M059J (cell line): ENCODE measurements at places on chromosomes 12 and 14.

GRCh38 chr12:4454315-4454860 is 8.8 kb upstream of the FGF6 start:
- DNase-seq = peak; percentile 3

- DNase-seq = peak; percentile 98
These were observed 214.9 kb downstream of the ZFP36L1 start for GRCh38 chr14:68577802-68578541.

DNA sequence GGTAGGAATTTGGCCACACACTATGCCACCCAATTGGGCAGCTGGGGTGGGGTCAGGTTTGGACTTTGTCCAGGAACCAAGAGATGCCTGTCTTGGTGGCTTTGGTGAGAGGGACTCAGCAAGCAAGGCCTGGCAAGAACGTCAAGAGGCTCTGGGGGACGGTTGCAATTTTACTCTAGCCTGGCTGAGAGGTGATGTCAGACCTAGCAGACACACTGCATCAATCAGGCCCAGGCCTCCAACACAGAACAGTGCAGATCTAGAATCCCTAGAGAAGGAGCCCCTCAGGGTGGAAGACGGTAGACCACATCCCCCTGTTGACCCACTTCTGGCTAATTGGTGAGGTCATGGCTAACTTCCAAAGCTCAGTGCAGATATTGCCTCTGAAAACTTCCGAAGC is 1.6 kb upstream of the UNC119B start:
- no peak for DNase-seq

- DNase-seq = no peak
These were observed 35.9 kb downstream of the SLC15A4 start for GRCh38 chr12:128787827-128788226.

DNA sequence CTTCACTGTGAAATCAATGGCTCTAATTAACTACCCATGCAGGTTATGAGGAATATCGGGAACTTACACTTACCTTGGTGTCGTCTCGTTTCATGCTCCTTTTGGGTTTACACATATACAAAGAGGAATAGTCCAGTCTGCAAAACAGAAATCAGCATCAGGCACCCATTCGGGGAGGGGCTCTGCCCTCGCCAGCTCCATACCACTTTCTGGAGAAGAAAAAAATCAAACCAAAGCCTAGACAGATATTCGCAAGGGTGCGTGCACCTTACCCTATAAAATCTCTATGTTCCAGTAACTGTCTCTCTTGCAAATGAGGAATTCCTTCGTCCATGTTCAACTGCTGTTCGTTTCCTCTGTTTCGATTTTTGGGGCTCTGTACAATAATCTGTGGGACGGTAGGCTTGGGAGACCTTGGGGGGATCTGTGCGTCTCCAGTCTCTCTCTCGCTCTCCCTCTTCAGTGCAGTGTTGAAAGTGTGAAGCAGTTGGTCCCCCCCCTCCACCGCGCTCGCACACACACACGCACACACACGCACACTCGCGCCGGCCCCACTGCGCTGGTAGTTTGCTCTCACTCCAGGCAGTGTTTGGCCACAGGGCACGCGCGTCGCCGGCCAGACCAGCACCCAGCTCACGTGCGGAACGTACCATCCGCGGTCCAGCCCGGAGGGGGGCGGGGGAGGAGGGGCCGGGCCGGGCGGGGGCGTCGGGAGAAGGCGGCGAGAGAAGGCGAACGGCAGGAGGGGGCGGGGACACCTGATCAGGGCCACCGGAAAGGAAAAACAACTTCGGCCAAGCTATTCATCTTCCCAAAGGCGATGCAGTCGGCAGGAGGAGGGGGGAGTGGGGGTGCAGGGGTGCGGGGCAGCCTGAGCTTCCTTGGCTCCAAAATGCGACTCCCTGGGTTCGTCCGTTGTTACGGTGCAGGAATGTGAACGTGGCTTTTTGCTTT is at the start of gene BHLHE41:
Gene BHLHE41 (minus strand): TSS at position 592 of the 954 bp plus-strand sequence. CDS start 258 bp downstream, at position 334.
- DNase-seq = peak; percentile 77

- no peak for DNase-seq
These were observed 928 bp downstream of the TBX3 start for GRCh38 chr12:114682785-114683708.

- no peak for DNase-seq
These were observed 420.7 kb downstream of the NPAS3 start for GRCh38 chr14:33359288-33359881.

- DNase-seq = peak; percentile 50
These were observed 197.0 kb downstream of the ETNK1 start for GRCh38 chr12:22821985-22822384.

DNA sequence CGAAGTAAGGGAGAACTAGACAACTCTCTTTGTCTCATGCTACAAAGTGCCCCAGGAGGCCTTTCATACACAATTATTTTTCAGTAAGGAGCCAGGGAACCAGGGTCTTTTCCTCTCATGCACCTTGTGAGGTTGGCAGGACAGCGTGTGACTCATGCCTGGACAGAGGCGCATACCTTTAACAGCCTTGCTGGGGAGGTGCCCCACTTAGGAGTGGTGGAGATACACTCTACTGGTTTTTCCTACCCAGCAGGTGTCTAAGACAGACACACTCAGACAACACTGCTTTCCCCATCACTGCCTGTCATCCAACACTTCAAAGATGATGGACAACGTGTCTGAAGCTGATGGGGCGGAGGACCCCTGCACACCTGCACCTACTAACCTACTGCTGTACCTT is 49.1 kb downstream of the B4GALNT3 start:
- DNase-seq = no peak

DNA sequence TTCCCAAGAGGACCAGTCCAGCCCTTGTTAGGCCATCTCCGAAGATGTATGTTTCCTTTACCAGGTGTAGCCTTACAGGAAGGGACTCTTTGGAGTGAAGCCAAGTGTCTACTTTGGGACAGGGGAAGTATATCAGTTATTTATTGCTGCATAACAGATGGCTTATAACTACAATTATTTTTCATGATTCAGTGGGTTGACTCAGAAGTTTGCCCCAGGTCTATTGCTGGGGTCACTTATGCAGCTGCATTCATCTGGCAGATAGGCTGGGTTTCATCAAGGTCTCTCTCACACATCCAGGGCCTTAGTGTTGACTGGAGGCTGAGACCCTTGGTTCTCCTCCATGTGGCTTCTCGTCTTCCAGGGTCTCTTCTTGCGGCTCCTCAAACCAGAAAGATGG is 170.1 kb downstream of the NRXN3 start:
- no peak for DNase-seq

DNA sequence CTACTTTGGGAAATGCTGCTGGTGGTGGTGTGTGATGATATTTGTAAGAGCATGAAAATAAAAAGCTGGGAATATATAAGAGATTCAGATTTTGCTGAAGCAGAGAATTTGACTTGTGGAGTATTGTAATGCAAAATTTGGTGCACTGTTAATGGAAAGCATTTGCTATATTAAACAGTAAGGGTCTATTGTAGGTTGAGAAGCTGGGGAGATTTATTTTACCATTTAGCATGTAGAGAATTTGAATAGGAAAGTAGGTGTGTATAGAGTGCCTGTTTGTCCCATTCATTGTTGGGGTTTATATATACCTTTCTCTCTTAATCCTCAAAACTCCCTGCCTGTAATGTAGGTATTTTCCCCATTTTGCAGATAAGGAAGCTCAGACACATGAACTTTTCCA is 48.4 kb downstream of the CRADD start:
- DNase-seq = no peak

DNA sequence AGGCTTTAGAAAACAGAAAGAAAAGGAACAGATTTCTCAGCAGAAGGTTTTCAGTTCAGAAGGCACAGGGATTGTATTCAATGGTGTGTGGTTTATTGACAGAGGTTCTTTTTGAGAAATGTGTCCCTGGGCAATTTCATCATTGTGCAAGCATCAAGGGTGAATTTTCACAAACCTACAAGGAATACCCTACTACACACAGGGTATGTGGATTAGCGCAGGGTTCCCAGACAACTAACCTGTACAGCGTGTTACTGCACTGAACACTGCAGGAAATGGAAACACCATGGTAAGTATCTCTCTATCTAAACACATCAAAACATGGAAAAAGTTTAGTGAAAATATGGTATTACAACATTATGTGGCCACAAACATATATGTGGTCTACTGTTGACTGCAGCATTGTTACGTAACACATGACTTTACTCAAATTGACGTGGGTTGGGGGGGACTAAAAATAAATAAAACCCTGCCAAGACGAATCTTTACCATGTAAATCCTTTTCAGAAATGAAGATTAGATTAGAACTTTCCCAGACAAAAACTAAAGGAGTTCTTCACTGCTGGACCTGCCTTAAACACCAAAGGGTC is 893.1 kb downstream of the TMEM121 start:
- DNase-seq = no peak

GRCh38 chr12:106901276-106901675 is 54.4 kb upstream of the TMEM263 start:
- peak; percentile 53 for DNase-seq

DNA sequence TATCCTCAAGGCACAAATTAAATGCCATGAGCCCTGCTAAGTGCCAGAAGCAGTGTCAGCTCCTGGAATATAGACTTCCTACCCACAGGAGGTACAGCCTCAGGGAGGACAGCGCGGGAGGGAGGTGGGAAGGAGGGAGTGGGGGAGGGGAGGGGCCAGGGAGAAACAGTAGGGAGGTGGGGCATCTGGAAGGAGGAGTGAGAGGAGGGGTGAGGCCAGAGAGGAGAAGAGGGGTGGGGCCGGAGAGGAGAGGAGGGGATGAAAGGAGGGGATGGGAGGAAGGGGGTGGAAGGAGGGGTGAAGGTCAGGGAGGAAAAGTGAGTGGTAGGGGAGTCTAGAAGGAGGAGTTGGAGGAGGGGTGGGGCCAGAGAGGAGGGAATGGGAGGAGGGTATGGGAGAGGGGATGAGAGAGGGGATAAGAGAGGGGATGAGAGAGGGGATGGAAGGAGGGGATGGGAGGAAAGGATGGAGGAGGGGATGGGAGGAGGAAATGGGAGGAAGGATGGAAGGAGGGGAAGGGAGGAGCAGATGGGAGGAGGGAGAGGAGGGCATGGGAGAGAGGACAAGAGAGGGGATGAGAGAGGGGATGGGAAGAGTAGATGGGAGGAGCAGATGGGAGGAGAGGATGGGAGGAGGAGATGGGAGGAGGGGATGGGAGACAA is 9.2 kb upstream of the CCDC197 start:
- no peak for DNase-seq

- no peak for DNase-seq
These were observed 1133.3 kb downstream of the BCL11B start for GRCh38 chr14:98138666-98139065.

DNA sequence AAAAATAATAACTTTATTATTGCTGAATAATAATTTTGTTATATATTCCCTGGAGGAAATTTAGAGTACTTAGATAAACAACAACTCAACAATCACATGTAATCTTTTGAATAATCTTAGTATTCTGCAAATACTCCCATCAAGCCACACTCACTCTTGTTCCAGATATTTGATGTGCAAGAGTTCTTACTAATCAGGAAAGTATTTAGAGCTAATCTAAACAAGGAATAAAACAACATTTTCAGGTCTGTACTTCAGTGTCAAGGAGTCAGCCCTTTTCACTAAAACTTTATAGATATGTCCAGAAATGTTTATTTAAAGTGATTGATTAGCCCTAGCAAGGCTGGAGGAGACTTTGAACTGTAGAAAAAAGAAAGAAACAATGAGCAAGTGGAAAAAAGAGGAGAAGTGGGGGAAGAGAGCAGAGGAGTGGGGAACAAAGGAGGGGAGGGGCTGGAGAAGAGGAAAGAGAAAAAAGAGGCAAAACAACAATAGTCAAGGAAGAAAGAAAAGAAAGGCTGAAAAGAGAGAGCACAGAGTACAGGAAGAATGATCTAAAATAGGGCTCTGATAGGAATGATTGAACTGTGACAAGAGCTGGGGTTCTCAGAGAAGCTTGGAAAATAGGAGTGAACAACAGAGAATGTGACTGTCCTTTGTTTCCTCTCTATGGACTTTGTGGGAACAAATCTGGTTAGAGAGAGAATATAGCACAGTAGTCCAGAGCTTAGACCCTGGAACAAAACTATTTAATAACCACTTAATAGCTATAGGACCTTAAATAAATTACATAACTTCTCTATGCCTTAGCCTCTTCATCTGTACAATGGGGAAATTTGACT is 238.7 kb downstream of the AKAP6 start:
- peak; percentile 80 for DNase-seq

DNA sequence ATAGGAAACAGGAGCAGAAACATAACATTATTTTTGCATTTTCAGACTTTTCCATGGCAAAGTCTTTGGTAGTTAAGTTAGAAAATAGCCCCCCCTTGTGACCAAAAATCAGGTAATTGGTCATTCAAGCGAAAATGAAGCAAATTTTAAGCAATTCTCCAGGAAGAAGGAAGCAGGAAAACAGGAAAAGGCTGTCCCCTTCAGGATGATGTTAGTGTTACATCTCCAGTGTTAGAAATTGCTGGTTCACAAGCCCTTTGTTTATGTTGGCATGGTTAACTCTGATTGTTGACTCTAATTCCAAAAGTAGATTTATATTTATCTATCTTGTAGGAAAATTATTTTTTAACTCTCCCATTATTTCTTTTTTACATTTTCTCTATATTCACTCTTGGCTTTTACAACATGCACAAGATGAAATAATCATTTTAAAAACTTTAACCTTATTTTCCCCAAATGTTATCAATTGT is 18.8 kb upstream of the GAS2L3 start:
- peak; percentile 81 for DNase-seq

- DNase-seq = no peak
These were observed 1417.4 kb upstream of the FLRT2 start for GRCh38 chr14:84112589-84112988.

GRCh38 chr12:57487055-57487596 is 742 bp upstream of the MARS1 start:
- no peak for DNase-seq

- DNase-seq = no peak
These were observed 436.3 kb downstream of the VRK1 start for GRCh38 chr14:97233319-97233985.

DNA sequence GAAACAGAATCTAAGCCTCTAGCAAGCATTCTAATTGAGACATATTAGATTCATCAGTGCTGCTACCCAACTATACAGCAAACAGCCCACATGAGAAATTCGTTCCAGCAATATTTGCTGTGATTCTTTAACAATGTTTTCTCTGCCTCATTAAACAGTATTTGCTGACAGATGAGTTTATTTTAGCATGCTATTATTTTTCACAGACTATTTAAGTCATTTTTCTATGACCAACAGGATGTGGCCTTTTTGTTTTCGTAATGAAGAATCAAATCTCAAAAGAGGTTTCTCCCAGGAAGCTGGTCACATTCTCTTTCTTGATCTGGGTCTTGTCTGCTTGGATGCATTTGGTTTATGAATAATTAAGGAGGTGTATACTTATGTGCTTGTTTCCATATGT is 23.2 kb upstream of the SERPINA12 start:
- DNase-seq = peak; percentile 24

DNA sequence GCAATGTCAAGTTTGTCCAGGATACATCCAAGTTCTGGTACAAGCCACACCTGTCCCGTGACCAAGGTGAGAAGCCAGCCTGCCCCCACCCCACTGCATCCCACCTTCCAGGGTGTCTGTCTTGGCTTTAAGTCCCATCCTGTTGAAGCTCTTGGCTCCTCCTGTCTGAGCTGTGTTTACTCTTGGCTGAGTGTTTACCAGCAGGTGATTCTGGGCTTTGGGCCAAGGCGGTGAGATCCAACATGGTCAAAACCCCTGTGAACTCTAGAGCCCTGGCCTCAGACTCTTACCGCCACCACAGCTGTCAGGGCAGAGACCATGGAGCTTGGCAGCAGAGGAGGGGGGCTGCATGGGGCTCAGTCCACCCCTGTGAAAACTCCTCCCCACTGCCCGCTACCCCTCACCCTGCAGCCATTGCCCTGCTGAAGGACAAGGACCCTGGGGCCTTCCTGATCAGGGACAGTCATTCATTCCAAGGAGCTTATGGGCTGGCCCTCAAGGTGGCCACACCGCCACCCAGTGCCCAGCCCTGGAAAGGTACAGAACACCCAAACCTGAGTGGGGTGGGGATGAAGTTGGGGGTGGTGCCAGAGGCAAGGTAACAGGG is 11.6 kb downstream of the TNS2 start:
- peak; percentile 73 for DNase-seq
